ENCODE measurements at places on chromosomes 5 and 9.

DNA sequence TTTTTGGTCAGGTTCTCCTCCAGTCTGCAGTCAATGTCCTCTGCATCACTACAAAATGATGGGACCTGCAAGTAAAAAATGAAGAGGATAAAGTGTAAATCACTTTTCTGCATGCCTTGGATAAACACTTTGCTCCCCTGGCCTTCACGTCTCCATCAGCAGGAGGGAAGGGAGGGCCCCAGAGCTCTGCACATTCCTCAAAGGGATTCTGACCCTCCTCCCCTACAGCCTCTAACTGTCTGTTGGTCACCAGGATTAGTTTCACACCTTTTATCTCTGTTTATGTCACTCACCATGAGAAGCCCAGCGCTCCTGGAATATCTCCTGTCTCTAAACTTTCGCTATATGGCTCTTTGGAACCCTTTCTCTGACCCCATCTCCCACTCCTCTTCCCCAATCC lies 103.3 kb downstream of the SVEP1 start:
- no peak for DNase-seq

GRCh38 chr9:105971986-105972385 lies 277.6 kb downstream of the TMEM38B start:
- no peak for DNase-seq

DNA sequence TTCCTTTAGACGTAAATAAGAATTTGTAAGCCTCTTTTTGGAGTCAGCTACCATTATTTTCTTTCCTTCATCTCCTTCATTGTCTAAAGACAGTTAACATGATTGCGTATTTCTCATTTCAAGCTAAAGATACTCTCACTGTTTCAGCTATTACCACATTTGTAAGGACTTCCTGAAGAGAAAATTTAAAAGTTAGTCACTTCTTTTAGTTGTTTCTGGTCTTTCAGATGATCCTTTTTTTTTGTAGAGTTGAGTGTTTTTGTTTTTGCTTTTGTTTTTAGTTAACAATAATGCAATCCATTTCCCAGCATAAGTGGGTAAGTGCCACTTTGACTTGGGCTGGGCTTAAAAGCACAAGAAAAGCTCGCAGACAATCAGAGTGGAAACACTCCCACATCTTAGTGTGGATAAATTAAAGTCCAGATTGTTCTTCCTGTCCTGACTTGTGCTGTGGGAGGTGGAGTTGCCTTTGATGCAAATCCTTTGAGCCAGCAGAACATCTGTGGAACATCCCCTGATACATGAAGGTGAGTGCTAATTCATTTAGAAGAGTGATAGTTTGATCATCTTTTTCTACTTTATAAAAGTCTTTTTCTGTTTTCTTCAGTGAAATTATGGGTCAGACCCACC lies 2.0 kb downstream of the IL31RA start:
- DNase-seq, result no peak

DNA sequence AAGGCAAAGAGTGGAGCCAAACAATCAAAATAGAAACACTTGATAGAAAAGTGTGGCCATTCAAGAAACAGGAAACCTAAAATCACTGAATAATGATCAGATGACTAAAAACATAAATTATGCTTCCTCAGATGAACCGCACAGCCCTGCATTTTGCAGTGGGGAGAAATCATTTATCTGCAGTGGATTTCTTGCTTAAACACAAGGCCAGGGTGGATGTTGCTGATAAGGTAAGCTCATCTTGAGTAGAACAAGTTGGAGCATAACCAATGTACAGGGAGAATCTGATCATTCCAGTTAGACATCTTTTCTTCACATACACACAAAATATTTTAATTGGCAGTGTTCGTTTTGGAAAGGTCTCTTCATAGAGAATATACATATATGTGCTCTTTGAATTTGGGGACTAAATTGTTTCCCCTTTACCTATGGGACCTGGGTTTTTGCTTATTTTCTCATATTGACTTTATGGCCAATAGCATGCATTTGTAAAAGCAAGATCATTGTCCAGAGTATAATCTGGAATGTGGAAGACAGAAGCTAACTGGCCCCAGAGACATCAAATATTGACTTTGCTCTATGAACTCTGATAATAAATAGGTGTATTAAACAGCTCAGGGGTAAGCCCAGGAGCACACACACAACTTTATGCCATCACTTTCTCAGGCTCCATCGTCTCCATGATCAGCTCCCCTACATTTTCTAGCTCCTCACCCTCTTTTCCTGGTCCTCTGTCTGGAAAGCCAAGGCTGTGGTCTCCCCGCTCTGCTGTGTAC lies 9.1 kb downstream of the ANKDD1B start:
- no peak for DNase-seq

GRCh38 chr5:42022383-42022972 lies 97.4 kb downstream of the FBXO4 start:
- DNase-seq, result no peak

DNA sequence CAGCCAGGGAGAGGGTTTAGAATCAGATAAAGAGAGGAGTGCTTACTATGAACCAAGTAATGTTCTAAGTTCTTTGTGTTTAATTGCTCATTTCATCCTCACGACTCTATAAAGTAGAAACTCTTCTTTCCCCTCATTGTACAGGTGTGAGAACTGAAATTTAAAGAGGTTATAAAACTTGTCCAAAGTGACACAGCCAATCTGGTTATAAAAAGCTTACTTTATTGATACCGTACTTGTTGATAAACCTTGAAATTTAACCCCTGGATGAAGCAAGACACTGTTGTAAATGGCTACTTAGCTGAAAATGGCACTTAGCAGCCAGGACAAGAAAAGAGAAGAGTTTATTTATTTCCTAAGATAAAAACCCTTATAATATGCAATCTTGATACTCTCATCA lies 702.4 kb downstream of the KCTD16 start:
- no peak for DNase-seq

DNA sequence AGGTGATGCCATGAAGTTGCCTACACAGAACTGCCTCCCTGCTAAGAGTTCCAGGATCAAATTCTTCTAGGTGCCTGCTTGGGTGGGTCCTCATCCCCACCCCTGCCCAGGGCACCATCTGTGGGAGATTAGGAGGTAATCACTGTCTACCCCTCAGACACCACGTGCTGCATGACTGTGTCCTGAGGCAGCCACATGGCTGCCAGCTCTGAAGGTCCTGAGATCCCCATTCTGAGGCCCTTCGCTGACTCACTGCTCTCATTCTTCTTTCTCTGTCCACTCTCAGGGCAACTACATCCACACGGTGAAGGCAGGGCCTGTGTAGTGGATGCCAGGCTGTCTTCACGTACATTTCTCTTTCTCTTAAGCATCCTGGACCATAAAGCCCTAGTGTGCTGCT lies 222.9 kb upstream of the ANKRD55 start:
- no peak for DNase-seq

- no peak for DNase-seq
Measured at GRCh38 chr9:35760651-35761050, 6.6 kb upstream of the MSMP start.

DNA sequence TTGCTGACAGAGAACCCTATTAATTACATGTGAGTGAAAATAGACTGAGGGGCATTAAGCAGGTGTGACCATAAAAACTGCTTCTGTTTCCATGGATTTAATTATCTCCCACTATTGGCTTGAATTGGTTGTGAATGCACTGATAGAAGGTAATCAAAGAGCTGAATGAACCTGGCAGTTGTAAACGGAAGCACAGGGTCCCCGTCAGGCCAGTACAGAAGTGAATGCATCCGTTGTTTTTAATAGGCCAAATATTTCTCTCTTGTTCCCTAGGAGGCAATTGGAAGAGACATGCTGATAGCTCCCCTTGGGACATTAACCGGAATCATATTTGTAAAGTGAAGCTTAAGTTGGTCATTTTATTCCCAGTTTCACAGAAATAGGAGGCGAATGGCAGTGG lies 147.0 kb downstream of the CAVIN4 start:
- DNase-seq, result no peak

- DNase-seq, result no peak
Measured at GRCh38 chr5:123209502-123210027, 120.5 kb downstream of the PRDM6 start.

DNA sequence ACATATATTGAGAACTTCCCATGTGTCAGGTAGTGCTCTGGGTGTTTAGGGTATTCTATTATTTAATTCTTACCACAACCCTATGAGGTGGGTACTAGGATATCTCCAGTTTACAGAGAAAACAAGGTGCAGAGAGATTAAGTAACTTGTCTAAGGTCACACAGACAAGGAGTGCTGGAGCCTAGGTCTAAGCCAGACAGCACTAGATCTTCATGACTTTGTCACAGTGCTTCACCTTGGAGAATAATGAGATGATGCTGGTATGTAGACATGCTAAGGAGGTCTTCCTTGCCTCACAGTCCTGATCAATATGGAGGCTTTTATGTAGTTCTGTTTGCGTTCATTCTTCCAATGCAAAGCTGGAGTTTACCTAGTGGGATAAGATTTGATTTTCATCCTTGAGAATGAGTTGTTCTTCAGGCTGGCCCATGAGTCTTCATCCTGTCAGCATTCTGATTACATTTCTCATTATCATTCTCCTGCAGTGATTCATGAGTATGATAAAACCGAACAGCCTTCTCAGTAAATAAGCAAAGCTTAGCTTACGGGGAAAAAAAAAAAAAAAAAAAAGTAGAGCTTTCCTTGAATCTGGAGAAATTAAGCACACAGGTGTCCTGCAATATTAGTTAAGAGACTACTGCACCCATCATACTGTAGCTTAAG lies 176.3 kb downstream of the C9orf152 start:
- no peak for DNase-seq

DNA sequence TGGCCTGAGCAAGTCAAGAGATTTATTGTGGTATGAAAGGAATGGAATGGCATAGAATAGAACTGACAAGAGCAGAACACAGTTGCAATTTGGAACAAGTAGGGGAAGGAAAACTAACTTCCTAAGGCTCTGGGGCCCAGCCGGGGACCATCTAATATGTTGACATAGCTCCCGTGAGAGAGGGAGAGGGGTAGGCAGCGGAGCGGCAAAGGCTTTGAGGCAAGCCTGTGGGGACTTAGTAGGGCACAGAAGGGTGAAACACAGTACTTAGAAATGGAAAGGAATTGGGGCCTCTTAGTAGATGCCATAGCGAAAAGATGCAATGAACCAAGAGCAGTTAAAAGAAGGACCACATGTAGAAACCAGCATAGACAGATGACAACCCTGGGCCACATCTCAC lies 11.8 kb upstream of the GNA14 start:
- DNase-seq, result no peak

DNA sequence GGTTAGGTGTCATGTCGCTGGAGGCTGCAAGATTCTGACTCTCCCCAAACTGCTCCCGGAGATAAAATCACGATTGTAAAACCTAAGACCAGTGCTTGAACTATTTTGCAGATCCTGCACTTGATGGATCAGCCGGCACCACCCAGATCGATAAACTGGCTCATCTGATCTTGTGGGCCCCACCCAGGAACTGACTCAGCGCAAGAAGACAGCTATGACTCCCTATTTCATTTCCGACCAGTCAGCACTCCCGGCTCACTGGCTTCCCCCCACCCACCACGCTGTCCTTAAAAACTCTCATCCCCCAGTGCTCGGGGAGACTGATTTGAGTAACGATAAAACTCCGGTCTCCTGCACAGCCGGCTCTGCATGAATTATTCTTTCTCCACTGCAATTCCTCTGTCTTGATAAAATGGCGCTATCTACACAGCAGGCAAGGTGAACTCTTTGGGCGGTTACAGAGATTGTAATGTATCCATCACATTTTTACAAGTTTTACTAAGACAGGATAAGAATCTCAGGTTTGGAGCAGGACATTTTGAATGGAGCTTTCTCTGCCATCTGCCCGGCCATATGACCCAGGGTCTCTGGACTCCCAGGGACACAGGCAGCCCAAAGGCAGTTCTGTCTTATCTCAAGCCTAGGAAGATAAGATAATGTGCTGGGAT lies 10.6 kb upstream of the PPP1R26 start:
- DNase-seq, result no peak

GRCh38 chr9:129037767-129038098 lies 1.3 kb downstream of the MIGA2 start:
- DNase-seq, result no peak

- DNase-seq, result no peak
Measured at GRCh38 chr9:93357649-93358048, 93.8 kb upstream of the FAM120A start.

GRCh38 chr5:114448481-114448880 lies 86.6 kb downstream of the KCNN2 start:
- no peak for DNase-seq

DNA sequence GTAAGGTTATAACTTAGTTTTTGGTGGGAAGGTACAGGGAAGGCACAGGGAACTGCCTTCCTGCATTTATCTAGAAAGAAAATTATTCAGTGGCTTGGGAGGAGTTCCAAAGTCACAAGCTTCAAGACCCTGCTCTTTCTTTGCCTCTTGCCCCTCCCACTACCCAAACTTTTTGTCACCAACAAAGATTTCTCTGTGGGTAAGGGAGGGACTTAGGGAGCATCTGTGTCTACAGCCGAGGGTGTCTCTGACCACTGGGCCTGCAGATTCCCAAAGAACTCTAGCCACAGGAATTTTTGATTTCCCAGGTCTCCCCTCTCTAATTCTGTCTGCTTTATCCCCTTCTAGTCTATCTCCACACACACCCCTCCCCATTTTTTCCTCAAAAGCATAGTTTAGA lies 2.1 kb downstream of the ECSCR start:
- DNase-seq, result no peak

GRCh38 chr9:129221979-129222635 lies 44.0 kb upstream of the IER5L start:
- no peak for DNase-seq

DNA sequence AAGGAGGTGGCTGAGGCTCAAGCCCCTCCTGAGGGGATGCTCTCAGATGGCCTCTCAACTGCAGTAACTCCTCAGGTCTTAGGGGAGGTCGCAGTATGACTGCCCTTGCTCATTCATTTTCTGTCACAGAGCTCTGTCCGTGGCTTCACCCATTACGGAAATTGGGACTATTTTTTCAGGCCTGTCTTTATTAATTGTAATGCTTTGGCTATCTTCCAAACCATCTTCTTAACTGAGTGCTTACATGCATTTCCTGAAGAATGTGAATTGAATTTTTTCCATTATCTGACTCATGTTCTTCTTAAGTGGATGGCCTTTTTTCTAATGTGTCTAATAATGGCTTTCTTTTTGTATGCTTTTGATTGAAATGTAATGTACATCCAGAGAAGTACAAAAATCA lies 36.4 kb upstream of the SV2C start:
- DNase-seq, result no peak

GRCh38 chr9:82021198-82021597 lies 32.6 kb downstream of the SPATA31D1 start:
- no peak for DNase-seq

DNA sequence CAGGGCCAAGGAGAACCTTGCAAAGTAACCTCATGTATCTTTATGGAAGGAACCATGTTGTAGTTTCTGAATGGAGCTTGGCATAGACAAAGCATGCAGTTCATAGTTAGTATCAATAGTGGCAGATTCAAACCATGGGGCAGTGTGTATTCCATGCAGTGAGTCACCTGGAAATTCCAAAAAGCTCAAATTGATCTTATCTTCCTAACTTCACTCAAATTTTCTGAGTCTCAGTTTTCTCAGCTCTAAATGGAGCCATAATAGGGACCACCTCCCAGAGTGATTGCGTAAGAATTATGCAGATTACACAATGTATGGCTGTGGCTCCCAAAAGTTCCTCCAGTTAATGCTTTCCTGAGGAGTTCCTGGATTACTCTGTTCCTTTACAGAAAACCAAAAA lies 549.9 kb upstream of the KLF4 start:
- no peak for DNase-seq

GRCh38 chr9:27377147-27377807 lies 80.3 kb upstream of the EQTN start:
- no peak for DNase-seq

GRCh38 chr5:80042330-80042729 lies 7.2 kb downstream of the THBS4 start:
- no peak for DNase-seq

- DNase-seq, result no peak
Measured at GRCh38 chr5:1336106-1336561, 8.8 kb downstream of the CLPTM1L start.
